ENCODE measurements at places on chromosomes 2 and 18. TPM values are rescaled to one million over a fixed set of nuclear protein-coding genes. Genes with fewer than 3 reads are reported as not detected.

IL36G gene
- total RNA-seq, result not detected

CENPA gene
- total RNA-seq, result not detected

CKAP2L gene
- not detected for total RNA-seq

RNU2-63P gene
- total RNA-seq, result not detected

CYBRD1 gene
- total RNA-seq, result 34.6 TPM

UGT1A10 gene
- 0.52 TPM for total RNA-seq

CYRIA gene
- 5.3 TPM for total RNA-seq

LRATD1 gene
- 14.5 TPM for total RNA-seq

HMSD gene
- total RNA-seq, result not detected

GREB1 gene
- 19.8 TPM for total RNA-seq

TMEM200C gene
- total RNA-seq, result 0.78 TPM

CAPN14 gene
- not detected for total RNA-seq

HOXD13 gene
- not detected for total RNA-seq

OR6B2 gene
- total RNA-seq, result not detected

HNMT gene
- total RNA-seq, result 52.1 TPM

CACNB4 gene
- total RNA-seq, result 0.33 TPM

SLC16A14 gene
- total RNA-seq, result 0.78 TPM

ALPP gene
- not detected for total RNA-seq

Measured in body of pancreas (tissue), 4 donors.